ENCODE measurements at places on chromosomes 3 and 15. TPM values are rescaled to one million over a fixed set of nuclear protein-coding genes. Genes with fewer than 3 reads are reported as not detected.

CPNE9 gene
- total RNA-seq: not detected

PRTG gene
- total RNA-seq: 3.9 TPM

MASP1 gene
- 0.19 TPM for total RNA-seq

ARL14 gene
- total RNA-seq: not detected

PRSS50 gene
- total RNA-seq: not detected

THBS1 gene
- total RNA-seq: 2,994 TPM

ELL3 gene
- total RNA-seq: 3.1 TPM

PPARG gene
- 101 TPM for total RNA-seq

IMPG2 gene
- 0.16 TPM for total RNA-seq

CORO2B gene
- total RNA-seq: 0.32 TPM

CCR1 gene
- total RNA-seq: not detected

UBA3 gene
- 46.8 TPM for total RNA-seq

ZNF860 gene
- total RNA-seq: 1.5 TPM

SNX22 gene
- 0.16 TPM for total RNA-seq

FAM227B gene
- total RNA-seq: 1.3 TPM

EIF5A2 gene
- 6.2 TPM for total RNA-seq

FGD5 gene
- total RNA-seq: 141 TPM

TRPC1 gene
- 4.2 TPM for total RNA-seq

BCL2A1 gene
- not detected for total RNA-seq

C3orf80 gene
- total RNA-seq: not detected

COL6A5 gene
- not detected for total RNA-seq

CCNL1 gene
- 213 TPM for total RNA-seq

LNP1 gene
- 1.1 TPM for total RNA-seq

C2CD4A gene
- 1.3 TPM for total RNA-seq

CFAP100 gene
- total RNA-seq: not detected

AQP9 gene
- total RNA-seq: not detected

APOD gene
- 8.9 TPM for total RNA-seq

SH2D7 gene
- total RNA-seq: not detected

ZNF660 gene
- total RNA-seq: 0.49 TPM

NSUN3 gene
- 21.6 TPM for total RNA-seq

MAP1A gene
- total RNA-seq: 0.32 TPM
